MCF 10A (cell line): ENCODE measurements at places on chromosomes 3 and 15.
A peak's percentile ranks its signal among the peaks of the same experiment; 100 is the strongest.

DNA sequence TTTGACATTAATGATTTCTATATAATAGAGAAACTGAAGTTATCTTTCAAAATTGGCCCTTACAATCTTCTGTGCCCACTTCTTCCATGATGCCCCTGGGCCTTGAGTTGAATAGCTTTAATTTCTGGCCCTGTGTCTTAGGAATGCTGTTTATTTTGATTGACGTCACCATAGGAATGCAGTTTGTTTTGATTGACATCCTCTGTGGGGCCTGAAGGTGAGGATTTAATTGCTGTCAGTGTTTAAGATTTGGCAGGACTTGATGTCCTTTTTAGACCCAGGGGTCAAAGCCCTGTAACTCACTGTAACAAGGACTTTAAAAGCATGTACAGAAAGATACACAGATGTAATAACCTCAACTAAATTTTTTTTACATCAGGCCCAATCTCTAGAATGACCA, 83.3 kb downstream of the GLDN start:
- H3K27ac ChIP-seq: no peak overlapping the region
- H3K36me3 ChIP-seq: no peaks in the 10 kb centered on the region
- H3K4me3 ChIP-seq: no peak overlapping the region
- no peaks in the 10 kb centered on the region for H3K4me1 ChIP-seq

- no peak for DNase-seq
- H3K4me1 ChIP-seq: no peaks in the 10 kb centered on the region
- H3K27ac ChIP-seq: no peak overlapping the region
- no peak overlapping the region for H3K4me3 ChIP-seq
These were observed 87.3 kb downstream of the PGPEP1L start for GRCh38 chr15:98920091-98920880.

GRCh38 chr3:100149713-100150415, 35.6 kb upstream of the FILIP1L start:
- H3K4me1 ChIP-seq: peaks cover 15% of the 10 kb centered on the region
- peaks cover 18% of the 10 kb centered on the region for H3K36me3 ChIP-seq
- no peaks in the 10 kb centered on the region for H3K27me3 ChIP-seq
- H3K27ac ChIP-seq: peak overlapping the region; percentile 73
- H3K4me3 ChIP-seq: no peak overlapping the region

GRCh38 chr3:145648396-145648795, 512.6 kb downstream of the PLOD2 start:
- DNase-seq: no peak
- no peaks in the 10 kb centered on the region for H3K4me1 ChIP-seq
- H3K36me3 ChIP-seq: no peaks in the 10 kb centered on the region
- H3K27me3 ChIP-seq: no peaks in the 10 kb centered on the region

DNA sequence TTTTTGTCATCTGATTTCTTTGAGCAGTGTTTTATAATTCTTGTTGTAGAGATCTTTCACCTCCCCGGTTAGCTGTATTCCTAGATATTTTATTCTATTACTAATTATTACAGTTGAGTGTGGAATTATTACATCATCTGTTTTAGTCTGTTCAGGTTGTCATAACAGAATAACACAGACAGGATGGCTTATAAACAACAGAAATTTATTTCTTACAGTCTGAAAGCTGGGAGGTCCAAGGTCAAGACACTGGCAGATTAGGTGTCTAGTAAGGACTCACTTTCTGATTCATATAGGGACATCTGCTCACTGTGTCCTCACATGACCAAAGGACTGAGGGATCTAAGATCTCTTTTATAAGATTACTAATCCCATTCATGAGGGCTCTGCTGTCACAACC, 121.3 kb upstream of the THBS1 start:
- H3K27me3 ChIP-seq: no peaks in the 10 kb centered on the region
- DNase-seq: no peak
- H3K4me3 ChIP-seq: no peak overlapping the region
- H3K36me3 ChIP-seq: no peaks in the 10 kb centered on the region
